Right renal pelvis (tissue), 4 donors: ENCODE measurements at places on chromosomes 7 and 10.

DNA sequence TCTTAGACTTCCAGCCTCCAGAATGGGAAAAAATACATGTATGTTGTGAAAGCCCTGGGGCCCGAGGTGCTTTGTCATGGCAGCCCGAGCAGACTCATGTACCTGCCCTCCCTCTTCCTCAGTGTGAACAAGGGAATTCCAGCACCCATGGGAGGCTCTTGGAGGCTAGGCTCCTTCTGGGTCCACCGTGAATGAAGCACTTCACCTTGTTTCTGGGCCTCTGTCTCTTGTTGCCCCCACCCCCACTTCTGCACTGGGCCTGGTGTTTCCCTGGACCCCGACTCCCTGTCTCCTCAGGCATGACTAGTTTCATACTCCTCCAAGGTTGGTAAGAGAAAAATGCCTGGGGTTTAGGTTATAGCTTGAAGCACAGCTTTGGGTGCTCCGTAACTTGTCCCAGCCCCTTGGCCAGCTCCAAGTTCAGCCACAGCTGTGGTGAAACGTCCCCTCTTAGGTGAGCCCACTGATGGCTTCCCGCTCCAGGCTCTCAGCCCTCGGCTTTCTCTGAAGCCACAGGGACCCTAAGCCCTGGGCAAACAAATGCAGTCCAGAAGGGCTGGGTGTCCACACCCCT lies 30.2 kb upstream of the ARHGAP22 start:
- no peak for DNase-seq

DNA sequence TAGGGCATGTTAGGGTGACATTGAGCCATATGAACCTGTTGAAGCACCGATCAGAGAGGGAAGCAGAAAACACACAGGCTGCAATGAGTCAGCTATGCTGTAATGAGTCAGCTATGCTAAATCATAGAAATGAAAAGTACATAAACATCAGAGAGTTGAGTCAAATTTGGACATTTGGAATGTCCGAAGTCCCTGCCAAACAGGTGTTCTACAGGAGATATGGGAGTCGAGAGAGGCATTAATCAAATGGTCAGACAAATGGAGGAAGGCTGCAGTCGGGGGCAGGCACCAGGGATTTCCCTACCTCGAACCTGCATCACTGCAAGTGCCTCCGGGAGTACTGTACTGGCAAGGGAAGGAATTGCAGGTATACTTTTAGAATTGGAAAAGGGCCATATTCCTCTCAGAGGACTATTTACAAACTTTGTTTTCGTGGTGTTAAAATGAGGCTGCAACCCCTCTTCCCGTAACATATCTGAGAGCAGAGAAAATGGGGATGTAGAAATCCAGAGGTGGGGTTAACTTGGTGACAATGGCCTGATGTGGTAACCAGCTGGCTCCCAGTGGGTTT lies 8.8 kb upstream of the ZC3HAV1 start:
- no peak for DNase-seq

GRCh38 chr7:24498439-24498838 lies 74.8 kb upstream of the PALS2 start:
- no peak for DNase-seq

DNA sequence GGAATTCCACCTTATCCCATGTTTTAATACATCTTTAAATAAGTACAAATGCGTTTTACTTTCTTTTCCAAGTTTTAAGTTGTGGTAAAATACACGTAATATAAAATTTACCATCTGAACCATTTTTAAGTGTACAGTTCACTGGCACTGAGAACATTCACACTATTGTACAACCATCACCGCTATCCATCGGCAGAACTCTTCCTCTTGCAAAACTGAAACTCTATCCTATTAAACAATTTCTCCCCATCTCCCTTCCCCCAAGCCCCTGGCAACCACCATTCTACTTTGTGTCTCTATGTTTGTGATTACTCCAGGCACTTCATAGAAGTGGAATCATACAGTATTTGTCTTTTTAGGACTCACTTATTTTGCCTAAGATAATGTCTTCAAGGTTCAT lies 33.8 kb downstream of the HIP1 start:
- no peak for DNase-seq

DNA sequence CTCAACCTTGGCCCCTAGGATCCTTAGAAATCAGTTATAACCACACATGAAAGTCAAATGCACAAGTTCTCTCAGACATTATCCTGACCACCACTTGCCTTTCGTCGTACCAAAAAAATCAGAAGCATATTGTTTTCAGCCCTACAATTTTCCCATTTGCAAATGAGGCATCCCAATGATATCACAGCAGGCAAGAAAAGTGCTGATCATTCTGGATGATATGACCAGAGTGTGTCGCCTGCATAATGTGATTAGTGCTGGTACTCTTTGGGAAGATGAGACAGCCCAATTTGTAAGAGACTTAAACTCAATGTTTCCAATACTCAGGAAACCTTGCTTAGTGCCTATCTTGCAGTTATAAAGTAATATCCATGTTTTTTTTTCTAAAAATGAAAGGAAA lies 168.0 kb downstream of the SORCS1 start:
- DNase-seq, result no peak

- DNase-seq, result no peak
These were observed at the start of gene PRTFDC1 for GRCh38 chr10:24952143-24952706. Gene PRTFDC1, minus strand, starts transcription at chr10:24952606. Its CDS starts 31 bp downstream, at chr10:24952575.

- DNase-seq, result no peak
These were observed 120.0 kb downstream of the SRPK2 start for GRCh38 chr7:105268511-105269392.

- DNase-seq, result no peak
These were observed 7.1 kb downstream of the FOXK1 start for GRCh38 chr7:4689151-4689550.

DNA sequence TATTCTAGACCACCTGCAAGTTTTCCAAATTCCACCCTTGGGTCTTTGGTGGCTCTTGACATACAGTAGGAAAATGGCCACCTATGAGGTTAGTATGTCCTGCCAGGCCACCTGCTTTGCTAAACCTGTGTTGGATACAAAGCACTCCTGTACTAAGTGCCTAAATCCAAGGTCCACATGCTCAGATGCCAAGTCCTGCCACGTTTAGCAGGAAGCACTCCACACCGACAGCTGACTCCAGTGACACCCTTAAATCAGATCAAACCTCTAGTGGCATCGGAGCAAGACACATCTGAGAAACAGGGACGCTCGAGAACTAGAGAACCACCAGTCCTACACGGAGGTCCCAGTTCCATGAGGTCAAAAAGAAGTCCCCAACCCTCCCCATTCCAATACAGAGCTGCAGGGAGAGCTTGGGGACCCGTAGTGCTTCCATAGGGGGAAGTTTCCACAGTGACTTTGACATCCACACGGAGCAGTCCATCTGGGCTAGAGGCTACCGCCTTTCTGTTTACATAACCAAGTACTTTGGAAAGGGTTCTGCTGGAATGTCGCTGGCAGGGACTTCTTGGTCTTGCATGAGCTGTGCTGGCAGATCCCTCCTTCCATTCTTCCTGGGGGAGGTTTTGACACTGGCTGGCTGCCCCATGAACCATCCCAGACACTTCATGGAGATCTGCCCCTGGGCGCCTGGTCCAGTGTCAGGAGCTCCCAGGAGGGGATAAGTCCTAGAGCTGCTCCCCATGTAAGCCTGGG lies 290.6 kb downstream of the PRPF18 start:
- DNase-seq, result no peak

GRCh38 chr7:4549681-4550080 lies 132.4 kb upstream of the FOXK1 start:
- no peak for DNase-seq

DNA sequence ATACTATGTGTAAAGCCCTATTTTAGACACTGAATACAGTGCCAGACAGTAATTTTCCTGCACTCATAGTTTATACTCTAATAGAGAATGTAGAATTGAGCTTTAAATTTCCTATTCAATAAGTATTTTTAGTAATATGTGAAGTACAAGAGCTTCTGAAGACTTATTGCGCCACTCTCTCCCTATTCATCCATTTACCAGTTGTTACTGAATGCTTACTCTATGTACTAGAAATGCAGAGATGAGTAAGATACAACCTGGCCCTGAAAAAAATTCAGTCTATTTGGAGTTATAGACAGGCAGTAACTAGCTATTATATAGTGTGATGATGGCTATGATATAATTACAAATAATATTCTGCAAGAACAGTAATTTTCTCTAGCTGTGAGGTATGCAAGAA lies 98.8 kb downstream of the ADK start:
- DNase-seq, result no peak

DNA sequence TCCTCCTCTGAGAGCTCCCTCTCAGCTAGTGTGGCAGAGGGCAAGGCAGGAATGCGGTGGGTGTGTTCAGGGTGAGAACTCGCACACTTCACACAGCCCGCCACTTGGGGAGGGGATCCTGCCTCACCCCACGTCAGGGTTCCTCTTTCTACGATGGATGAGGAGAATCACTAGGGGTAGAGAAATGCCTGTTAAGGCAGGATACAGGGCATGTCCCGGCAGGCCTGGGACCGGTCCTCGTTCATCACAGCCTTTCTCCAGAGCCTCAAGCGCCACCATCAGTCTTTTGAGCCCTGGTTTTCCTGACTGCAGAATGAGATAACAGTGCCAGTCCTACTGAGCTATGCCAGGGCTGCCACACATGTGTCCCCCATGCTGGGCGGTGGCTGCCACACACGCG lies 546.7 kb upstream of the ADARB2 start:
- no peak for DNase-seq

GRCh38 chr10:15436696-15437095 lies 65.6 kb upstream of the FAM171A1 start:
- no peak for DNase-seq

DNA sequence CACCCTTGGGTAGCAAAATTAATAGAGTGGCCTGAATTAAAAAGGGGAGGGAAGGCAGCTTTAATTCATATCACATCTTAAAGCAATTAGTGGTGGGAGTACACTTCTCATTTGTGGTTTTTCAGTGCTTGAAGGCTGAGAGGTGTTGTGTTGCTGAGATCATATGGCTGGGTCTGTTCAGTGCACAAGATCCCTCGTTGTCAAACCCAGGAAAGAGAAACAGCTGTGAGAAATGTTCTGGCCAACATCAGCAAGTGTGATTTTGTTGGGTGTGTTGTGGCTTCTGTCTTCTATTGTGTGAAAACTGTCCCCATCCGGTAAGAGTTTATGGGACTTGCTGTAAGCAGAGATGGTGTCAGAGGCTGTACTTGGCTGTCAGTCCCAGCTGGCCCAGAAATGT lies 197.9 kb upstream of the BMPER start:
- no peak for DNase-seq

- DNase-seq, result no peak
These were observed 284.3 kb downstream of the TCERG1L start for GRCh38 chr10:131027256-131027655.

- DNase-seq, result no peak
These were observed 46.9 kb upstream of the KDM7A start for GRCh38 chr7:140223515-140224221.

DNA sequence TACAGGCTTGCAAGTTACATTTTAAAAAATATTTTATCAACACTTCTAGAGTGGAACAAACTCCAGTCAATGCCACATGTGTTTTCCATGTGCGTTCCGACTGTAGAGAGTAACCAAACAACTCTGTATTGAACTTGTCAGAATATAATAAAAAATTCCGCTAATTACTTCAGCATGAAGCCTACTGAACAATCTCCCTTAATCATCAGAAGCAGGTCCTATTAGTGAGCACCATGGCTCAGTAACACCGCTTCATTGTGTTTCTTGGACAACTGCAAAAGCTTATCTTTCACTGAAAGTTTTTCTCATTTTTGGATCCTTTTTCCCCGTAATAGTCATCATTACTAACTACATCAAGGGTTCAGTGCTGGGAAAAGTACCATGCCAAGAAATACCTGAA lies 117.0 kb downstream of the MKX start:
- no peak for DNase-seq

GRCh38 chr10:67923551-67923950 lies 39.1 kb downstream of the SIRT1 start:
- DNase-seq, result no peak

DNA sequence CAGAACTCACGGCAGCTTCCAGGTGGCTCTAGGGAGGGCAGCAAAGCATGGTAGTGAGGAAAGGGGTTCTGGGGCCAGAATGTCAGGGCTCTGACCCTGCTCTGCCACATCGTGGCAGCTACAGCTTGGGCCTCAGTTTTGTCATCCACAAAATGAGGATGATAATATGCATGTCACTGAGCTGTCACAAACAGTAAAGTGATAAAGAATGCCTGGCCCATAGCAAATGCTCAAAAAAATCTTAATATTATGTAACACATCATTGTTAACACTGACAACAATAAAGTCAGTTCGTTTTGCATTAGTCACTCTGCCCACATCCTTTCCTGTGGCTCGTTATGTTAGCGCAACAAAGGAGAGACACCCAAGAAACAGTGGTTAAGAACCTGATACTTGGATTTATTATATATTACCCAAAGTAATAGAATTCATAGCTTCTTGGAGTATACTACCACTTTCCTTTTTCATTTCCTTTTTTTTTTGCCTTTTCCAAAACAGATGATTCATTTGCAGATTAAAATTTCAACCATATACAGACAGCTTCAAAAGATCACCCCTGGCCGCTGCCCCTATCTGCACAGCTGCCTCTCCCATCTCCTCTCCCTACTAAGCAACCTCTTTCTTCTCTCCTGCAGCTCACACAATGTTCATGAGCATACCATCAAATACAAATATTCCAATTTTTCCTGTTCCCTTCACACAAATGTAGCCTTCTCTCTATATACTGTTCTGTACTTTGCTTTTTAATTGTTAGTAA lies 45.5 kb upstream of the DDC start:
- DNase-seq, result no peak
